ENCODE measurements at places on chromosomes 4 and X. TPM values are rescaled to one million over a fixed set of nuclear protein-coding genes. Genes with fewer than 3 reads are reported as not detected.

DNA sequence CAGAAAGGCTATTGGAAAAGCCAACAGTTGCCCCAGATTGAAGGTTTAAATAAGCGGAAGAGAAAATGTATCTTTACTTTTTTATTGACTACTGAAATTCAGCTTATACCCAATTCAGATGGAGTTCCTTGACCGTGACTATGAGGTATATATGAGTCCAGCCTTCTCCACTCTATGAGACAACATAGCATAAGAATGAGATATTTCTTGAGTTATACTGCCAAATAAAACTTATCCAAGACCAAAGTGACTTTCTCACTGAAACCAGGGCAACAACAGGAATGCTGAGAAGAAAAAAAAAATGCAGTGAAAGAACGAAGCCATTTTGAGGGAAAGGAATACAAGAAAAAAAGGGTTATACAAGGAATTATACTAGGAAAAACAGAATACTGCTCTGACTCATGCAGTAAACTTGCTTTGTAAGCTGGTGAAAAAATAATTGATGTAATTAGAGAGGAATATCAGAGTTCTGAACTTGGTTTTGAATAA lies 16.3 kb upstream of the PDK3 start:
- DNase-seq, result no peak

DNA sequence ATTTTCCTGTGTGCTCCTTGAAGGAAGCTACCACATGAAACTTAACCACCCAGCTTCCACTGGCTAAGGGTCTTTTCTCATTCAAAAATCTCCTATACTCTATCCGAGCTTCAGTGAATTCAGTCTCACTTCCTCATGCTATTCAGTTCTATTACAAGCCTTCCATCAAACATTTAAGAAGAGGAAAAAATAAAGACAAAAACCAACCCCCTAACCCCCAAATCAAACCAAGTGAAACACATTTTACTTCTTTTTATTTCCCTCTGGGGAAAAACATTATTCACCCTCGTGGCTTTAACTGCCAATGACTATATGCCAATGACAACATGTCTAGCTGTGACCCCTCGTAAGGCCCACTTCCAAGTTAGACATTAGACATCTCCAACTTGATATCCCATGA lies 16.2 kb upstream of the WDR19 start:
- DNase-seq, result no peak

DNA sequence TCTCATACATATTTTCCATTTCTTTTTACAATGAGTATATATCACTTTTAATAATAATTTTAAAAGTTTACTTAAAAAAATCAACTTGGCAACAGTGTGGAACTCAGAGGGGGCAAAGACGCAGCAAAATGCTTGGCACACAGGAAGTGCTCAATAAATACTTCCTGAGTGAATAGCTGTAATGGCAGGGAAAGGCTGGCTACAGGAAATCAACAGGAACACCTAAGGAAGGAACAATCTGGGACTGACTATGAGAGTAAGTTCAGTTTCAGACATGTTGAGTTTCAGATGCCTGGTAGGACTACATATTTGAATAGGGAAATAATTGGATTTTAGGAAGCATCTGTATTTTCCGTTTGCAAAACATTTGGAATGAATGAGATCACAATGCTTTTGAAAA lies 137.6 kb downstream of the SCLT1 start:
- no peak for DNase-seq

DNA sequence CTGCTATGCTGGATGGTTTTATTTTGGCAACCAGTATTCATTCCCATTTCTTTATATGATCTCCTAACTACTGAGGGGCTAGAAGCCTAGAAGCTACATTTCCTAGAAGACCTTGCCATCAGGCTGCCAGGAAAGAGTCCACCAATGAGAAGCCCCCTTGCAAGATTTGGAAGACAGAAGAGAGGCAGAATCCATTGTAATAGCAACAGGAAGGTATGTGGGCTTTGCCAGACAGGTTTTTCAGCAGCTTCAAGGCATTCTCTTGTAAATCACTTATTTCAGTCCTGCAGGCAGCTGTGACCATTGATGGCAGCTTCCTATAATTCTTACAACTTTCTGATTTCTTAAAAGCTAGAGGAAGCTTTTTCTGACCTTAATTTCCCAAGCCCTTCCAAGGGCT lies 148.3 kb upstream of the NHS start:
- DNase-seq, result no peak

DNA sequence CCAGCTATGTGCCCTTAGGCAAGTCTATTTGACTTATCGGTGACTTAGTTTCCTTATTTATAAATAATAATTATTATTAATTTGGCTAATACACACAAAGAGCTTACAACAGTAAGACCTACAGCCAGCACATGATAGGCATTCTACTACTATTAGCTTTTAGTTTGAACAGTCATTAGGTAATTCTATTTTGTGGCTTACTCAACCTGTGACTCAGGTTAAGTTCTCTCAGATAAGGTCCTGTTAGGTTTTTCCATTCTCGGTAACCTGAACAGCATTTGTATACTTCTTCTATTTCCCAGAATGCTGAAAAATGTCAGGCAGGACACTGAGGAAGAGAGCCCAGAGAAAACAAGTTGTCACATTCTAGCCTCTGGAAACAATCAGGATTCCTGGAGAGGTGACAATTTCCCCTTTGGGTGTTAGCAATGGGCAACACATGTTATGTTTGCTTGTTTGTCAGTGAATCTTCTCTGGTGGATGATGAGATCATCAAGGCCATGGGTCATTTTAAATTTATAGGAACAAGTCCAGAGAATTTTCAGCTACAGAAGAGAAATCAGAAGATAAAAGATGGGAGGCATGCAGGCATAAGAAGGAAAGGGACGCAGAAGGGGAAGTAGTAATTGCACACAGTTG lies 2144.7 kb downstream of the PCDH7 start:
- DNase-seq, result no peak

DNA sequence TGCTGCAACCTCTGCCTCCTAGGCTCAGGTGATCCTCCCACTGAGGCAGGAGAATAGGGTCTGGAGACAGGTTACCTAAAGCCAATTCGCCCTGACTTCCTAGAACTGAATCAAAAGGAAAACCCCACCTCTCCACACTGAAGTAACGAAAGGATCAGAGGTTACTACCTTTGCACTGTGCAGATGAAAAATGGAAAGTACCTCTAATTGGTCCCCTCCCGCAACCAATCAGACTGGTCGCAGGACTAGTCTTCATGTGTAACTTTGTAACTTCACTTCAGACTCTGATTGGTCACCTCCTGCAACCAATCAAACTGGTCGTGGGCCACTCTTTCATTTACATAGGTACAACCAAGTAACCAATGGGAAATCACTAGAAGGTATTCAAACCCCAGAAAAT lies 61.1 kb downstream of the ATXN3L start:
- no peak for DNase-seq

DNA sequence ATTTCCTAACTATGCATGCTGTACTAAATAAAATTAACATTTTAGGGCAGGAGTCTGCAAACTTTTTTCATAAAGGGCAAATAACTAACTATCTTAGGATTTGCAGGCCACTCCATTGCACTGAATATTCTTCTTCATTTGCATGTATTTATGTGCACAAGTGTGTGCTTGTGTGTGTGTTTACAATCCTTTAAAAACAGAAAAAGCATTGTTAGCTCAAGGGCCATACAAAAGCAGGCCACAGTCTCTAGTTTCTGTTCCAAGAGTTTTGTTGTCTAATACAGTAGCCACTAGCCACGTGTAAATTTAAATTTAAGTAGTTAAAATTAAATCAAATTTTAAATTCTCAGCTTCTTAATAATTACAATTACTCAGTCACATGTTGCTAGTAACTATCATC lies 621.8 kb downstream of the TMA16 start:
- DNase-seq, result no peak

DNA sequence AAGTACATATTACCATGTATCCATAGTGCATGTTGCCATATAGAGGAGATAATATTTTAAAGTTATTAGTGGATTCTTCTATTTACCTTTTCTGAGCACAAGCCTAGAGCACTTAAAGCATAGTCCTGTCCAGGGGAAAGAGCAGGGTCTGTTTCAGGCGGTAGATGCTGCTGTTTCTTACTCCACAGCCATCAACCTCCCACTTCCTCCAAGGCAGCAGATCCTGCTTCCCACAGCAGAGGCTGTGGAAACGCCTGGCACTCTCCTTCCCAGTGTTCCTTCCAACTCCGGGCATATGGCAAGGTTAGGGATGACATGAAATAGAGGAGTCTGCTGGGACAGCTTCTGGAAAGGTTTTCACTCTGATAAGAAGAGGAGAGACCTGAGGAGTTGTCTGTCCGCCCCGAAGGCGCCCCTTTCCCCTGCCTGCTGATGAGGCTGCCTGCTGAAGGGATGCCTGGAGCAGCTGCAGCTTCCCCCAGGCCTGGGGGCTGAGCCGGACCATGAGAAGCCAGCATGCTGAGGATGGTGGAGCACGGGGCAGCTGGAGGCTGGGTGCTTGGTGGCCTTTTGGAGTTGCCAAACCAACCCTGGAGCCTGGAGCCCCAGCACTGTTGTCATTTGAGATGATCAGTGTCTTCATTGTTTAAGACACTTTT lies 43.9 kb upstream of the SLC25A4 start:
- DNase-seq, result no peak

DNA sequence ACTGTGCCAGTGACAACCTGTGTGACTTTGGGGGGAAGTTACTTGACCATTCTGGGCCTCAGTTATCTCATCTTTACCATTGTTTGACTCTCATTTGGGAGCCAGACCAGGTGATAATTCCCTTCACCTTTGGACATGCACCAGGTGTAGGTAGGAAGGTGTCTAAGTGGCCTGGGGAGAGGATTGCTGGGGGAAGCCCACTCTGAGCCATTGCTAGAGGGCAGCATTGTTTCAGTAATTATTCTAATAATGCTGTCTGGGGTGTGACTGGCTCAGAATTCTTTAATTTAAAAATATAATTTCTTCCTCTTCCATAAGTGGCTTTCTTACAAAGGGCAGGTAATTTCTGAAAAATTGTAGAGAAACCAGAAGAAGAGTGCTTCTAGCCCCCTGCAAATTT lies 104.3 kb downstream of the RTL9 start:
- DNase-seq, result no peak

DNA sequence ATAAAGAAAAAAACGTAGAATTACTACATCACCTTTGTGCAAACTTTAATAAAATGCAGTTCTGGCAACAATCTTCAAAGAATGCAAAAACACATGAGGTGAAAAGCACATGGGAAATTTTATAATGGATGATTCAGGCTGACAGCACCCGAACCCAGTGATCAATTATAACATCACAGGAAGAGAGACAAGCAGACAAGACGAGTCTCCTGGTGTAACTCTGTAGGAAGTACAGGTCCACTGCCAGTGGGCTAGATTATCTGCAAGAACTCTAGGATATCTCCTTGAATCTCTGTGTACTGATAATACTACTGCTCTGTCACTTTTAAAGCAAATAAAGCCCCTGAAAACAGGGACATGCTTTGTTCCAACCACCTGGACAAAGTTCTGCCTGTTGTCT lies 58.9 kb upstream of the NXF3 start:
- no peak for DNase-seq

DNA sequence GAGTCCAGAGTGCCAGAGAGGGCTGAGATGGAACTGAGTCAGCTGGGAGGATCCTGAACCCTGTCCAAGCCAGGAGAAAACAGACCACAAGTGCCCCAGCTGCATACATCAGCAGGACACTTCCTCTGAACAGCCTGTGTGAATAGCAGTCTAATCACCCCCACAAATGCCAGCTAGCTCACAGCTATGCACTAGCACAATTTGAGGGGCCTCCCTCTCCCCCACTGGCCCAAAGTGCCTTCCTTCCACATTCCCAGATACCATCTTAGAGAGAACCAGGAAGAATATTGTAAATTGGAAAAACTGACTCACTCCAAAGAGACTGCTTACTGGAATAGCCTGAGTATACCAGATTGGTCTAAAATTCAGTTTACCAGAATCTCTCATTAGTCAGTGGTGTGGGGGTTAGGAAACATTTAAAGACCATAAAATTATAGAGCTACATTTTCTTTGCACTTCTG lies 292.6 kb upstream of the KLF3 start:
- no peak for DNase-seq

DNA sequence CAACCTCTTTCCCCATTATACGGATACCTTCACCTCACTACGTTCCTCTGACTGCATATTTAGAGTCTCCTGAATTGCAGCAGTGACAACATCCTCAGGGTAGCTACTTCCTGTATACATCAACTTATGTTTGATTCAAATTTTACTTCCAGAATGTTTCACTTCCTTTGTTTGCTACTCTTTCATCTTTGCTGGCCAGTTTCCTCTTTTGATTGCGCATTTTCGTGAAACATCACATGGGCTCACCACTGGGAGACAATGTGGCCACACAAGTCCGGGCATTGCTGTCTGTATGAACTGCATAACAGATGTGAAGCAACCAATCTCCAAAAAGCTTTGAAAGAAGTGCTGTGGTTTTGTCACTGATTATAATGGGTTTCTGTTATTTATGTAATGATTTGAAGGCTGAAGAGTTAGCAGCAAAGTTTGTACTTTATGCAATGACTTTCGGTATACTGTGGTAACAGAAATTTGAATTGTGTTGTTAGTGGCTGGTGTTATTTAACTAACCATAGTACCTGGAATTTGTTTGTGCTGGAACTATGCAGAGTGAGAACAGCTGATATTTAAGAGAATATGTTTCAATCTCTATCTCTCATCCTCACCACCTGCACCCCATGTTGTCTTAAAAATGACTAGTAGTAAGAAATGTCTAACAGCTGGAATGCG lies 7.4 kb downstream of the SNCA start:
- peak; percentile 10 for DNase-seq

DNA sequence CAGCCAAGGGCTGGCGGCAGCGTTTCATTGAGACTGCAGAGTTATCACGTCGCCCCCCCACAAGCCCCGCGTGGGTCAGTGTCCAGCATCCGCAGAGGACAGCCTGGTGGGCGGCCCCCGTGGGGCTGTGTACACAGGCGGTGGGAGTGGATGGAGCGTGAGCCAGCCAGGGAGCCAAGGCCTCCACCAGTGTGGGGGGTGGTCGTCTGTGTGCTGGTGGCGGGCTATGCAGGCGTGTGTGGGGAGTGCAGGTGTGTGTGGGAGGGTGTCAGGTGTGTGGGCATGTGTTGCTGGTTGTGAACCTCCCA lies 56.5 kb upstream of the NKX1-1 start:
- DNase-seq, result peak; percentile 26

DNA sequence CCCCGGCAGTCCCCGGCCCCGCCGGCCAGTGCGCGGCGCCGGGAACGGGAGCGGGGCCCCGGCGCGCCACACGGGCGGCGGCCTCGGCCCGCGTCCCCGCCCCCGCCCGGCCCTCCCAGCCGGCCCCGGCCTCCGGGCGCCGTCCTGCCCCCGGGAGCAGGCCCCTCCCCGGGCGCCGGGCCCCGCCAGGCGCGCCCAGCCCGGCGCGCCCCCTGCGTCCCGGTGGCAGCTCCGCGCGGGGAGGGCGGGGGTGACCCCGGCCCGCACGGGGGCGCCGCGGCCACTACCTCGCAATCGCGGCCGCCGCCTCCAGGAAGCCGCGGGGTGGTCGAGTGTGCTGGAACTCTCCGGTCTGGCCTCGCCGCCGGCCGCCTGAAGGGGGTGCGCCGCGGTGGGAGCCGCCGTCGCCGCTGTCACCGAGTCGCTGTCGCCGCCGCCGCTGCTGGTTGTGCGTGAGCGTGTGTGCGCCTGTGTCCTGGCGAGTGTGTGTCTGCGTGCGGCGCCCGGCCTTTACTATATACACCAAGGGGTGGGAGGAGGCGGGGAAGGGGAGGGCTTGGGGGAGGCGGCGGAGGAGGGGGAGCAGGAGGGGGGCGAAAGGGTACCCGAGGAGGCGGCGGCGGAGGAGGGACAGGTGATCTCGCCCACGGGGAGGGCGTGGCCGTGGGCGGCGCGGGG lies at the start of gene RAI2:
RAI2 (minus strand) TSS at position 488 of the 678 bp plus-strand sequence. CDS start 59,288 bp downstream, outside the sequence.
- no peak for DNase-seq

- peak; percentile 8 for DNase-seq
Observed at GRCh38 chr4:4871573-4872313, 12.3 kb downstream of the MSX1 start.

Gene TLR10
- not detected for total RNA-seq

Gene NAT8L
- not detected for total RNA-seq

Gene RADX
- 12.0 TPM for total RNA-seq
